ENCODE measurements at places on chromosomes 12 and 14.

DNA sequence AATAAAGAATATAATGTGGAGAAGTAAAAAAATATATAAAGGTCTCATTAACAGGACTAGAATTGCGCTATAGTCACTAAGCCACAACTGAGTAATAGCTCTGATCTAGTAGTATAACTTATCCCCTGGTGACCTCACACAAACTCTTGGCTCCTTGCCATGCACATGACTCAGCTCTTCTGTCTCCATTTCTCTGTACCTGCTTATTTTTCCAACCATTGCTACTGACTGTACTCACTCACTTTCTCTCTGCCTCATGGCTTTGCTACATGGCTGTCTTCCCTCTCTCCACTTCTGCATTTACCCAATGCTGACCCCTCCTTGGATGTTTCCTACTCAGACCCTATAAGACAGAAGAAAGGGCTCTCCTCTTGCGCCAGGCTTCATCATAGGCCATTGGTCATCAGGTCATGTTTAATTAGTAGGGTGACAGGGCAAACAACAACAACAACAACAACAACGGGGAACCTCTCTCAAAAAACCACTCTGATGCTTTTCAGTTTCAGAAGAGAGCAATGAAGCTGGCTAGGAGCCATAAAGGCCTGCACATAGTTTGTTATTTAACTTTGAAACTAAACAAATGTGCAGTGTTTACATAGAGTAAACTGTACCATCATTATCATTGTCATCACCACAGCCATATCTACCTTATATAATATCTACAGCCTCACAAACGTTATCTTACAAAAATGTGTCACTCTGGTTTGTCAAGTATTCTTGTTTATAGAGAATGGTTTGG, 25.6 kb upstream of the KRAS start:
- peak; percentile 60 for DNase-seq

- no peak for DNase-seq
Observed at GRCh38 chr14:91368776-91369416, 48.7 kb downstream of the CCDC88C start.

- no peak for DNase-seq
Observed at GRCh38 chr14:21997300-21997699, 323.7 kb upstream of the OR4E1 start.

GRCh38 chr12:7017870-7018349, 366 bp downstream of the LPCAT3 start:
- DNase-seq: no peak

DNA sequence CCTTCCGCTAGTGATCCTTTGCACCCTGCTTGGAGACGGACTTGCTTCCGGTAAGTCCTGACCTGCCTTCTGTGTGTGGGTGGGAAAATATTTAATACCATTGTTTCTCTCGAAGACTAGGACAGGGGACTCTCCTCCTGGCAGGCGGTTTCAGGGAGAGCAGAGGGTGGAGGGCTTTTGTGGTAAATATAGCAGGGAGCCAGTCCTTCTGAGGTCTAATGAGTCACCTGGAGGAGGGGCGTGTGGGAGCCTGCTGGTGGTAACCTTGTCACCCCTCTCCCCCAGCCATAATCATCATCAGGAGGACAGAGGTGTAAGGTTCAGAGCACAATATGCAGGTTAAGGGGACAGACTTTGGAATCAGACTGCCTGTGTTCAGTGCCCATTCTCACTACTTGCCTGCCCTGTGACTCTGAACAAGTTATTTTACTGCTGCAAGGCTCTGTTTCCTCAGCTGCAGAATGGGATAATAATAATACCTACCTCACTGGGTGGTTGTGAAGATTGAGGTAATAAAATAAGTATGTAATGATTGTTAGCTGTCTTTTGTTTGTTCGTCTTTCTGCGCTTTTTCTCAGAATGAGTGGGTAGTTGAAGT, 47.4 kb downstream of the SUSD6 start:
- peak; percentile 54 for DNase-seq

DNA sequence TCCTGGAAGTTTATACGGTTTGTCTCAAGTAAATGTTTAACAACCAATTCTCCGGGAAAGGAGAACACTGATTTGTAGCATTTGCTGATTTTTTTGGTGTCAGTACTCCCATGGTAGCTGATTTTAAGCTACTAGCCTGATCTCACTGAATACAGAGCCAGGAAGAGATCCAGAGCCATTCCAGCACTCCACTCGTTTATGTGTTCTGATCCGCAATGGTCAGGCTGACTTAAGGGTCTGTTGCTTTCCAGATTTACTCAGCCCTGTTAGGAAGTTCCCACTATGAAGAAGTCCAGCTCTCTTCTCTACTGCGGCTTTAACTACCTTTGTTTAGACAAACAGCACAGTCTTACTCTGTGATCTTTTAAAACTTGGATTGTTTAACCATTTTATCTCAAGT, 38.0 kb upstream of the NID2 start:
- no peak for DNase-seq

DNA sequence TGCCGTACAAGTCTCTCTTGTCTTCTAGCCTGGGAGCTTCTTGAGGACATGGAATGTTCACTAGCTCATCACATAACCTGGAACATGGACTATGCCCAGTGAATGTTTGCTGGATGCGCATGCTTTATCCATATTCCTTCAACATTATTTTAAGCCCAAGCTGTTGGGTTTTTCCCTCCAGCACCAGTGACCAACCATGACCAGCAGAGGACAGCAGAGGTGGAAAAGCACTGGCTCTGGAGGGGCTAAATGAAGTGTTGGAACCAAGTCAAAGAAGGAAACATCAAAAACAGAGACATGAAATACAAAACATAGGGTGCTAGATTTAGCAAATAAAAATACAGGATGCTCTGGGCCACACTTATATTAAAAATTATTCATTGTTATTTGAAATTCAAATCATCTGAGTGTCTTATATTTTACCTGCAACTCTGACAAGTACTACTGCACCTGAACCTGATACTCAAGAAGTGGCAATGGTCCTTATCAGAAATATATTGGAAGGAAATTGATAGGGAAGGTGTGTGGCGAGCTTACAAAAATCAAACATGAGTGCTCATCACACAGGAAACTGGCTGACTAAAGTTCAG, 23.1 kb upstream of the HELB start:
- DNase-seq: peak; percentile 10

DNA sequence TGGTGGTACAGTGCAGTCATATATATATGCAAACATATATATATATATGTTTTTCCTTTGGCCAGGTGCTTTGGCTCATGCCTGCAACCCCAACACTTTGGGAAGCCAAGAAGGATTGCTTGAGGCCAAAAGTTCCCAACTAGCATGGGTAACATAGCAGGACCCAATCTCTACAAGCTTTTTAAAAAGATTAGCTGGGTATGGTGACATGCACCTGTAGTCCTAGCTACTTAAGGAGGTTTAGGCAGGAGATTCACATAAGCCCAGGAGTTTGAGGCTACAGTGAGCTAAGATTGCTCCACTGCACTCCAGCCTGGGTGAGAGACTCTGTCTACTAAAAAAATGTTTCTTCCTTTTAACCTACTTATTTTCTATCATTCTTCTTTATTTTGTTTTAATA, 10.2 kb downstream of the PZP start:
- DNase-seq: no peak

Data from stimulated activated CD4-positive, alpha-beta T cell treated with anti-CD3 and anti-CD28 coated beads, Interleukin-4, amount 100 ng/mL, for 4 hours (primary cell).